ENCODE measurements at places on chromosomes 11 and 22.

DNA sequence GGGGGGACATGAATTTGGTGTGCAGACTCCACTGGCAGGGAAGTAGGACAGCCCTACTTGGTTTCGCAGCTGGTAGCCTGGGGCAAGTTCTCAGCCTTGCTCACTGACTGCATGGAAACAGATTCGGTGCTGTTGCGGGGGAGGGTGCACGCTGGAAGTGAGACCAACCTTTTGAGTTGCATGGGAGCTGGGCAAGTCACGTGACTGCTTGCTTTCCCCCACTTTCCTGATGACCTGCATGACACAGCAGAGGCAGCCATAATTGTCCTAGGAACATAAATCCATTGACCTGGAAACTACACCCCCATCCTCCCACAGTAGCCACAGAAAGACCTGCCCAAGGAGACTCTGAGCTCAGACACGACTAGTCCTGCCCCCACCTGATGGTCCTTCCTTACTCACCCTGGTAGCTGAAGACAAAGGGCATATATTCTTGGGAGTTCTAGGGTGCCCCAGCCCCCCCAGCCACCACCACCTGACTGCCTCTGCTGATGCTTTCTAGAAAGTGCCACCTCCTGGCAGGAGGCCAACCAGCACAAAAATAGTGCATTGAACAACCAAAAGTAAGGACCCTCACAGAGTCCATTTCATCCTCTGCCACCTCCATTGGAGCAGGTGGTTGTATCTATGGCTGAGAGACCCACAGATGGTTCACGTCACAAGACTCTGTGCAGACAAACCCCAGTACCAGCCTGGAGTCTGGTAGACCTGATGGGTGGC, 4.1 kb upstream of the HBG2 start:
- no peak for DNase-seq

- no peak for DNase-seq
These were observed 11.6 kb downstream of the MED19 start for GRCh38 chr11:57700425-57700824.

- DNase-seq = no peak
These were observed 116.4 kb downstream of the TRIM29 start for GRCh38 chr11:120021391-120021953.

DNA sequence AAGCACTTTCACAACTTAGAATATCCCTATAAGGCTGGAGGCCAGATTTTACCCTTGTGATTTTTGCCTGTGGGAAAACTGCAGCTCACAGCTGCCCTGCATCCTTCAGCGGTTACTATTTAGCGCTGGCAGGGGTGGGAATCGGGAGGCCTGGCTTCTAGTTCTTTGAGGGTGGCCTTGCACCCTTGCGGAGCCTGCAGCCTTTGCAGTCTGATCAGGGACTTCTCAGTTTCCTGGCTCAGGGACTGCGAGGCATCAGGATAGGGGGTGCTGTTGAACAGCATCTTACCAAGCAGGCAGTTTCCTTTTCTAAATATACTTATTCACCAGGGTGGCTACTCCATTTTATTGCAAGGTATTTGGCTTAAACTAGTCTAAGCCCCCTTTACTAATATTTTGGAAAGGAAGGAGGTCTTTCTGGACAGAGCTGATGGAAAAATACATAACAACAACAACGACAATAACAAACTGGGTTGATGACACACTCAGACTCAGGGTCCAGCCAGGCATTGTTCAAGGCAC, 2.9 kb upstream of the APOA1 start:
- DNase-seq = no peak

DNA sequence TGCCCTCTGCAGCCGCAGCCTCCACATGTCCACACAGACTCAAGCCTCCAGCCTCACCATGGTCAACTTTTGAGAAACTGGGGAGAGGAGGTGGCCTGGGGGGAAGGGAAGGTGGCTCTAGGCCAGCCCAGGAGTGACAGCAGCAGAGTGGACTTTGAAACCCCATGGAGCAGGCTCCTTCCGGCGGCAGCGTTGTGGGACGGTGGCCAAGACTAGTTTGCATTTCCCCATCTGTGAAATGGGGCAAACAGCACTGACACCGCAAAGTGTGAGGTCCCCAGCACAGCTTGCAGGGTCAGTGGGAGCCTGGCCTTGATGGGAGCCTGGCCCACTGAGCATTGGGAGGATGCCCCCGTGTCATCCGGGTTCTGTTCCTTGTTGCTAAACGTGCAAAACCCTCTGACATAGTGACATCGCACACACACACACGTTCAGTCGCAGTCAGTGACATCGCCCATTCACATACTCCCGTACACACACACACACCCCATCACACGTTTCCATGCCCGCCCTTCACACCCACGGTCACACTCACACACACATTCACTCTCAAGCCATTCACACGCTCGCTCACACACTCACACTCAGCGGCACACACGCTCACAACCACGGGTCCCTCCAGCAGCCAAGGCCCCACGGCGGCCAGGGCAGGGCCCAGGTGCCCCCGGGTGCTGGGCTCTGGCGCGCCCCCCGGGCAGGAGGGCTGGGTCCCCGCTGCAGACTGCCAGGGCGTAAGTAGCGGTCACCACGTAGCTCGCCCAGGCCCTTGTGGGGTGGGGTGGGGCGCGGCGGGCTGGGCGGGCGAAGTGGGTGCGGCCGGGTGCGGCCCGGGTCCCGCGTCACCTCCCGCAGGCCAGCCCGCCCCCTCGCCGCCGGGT, 585 bp downstream of the CYB5R3 start:
- DNase-seq = peak; percentile 12

DNA sequence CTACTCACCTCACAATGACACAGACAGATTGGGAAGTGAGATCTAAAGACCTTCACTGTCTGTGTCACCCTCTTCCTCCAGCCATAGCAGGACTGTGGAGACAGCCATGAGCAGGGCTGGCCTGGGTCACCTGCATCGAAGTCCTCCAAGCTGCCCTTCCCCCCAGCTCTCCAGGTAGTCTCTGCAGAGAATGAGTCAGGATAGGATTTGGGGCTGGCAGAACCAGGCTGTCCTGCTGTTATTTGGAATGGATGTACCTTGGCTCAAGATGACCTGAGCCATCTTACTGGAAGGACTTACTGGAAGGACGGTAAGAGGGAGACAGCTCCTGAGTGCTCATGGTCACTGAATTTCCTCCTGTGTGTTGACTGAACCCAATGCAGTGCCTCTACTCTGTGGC, 29.2 kb downstream of the GGTLC2 start:
- no peak for DNase-seq

- no peak for DNase-seq
These were observed 87.0 kb downstream of the ATXN10 start for GRCh38 chr22:45758603-45759002.

DNA sequence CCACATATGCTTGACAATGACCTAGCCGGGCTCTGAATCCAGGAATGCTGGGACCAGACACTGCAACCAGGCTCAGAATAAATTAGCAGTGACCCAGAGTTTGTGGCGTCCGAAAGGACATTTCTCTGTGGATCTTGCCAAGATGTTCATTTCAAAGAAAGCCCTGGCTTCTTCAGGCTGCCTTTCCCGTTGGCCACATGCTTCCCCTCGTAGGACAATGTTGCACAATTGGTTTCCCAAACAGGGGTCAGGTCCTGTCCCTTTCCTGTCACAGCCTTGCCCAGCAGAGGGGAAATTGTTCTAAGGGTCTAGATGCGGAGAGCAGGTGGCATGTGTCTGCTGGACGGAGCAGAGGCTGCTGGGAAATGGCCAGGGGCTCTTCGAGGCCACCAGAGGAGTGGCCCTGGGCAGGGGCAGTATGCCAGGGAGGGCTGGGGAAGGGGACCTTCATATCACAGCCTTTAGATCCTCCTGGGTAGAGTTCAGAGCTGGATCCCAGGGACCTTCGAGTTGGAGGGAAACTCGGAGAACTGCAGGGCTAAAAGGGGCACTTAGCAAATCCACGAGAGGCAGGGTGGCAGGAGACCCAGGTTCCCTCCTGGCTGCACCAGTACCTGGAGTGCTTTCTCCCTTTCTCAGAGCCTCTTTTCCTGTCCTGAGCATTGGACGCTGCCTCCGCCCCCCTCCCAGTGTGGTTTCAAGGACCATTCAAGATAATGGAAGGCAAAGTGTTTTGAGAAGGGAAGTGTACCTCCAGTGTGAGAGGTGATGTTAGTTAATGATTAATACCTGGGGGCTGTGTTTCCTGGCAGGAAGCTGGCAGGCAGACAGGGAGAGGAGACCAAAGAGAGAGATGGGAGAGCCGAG, 42.3 kb downstream of the C11orf96 start:
- no peak for DNase-seq

DNA sequence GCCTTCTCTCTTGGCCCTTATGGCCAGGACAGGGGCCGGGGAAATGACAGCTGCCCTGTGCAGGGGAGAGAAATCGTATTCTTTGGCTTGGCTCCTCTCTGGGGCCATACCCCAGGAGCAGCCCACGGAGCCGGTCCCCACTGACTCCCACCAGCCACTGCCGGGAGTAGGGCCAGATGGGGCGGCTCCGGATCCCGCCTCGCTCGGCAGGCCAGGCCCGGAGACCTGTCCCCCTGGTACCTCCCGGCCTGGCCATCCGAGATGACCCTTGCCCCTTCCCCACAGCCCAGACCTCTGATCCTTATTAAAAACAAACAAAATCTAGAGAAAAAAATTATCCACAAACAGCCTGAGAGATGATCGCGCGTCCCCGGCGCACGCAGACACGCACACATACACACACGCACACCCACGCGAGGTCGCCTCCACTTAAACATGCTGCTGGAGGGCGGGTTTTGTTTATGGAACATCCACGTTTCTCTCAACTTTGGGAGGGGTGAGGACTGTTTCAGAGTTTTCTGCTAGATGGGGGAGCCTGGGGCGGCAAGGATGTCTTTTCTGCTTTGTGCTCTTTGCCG, 59.1 kb downstream of the IGLL1 start:
- DNase-seq = no peak

GRCh38 chr22:48639896-48640748, 1187.6 kb downstream of the BRD1 start:
- no peak for DNase-seq

DNA sequence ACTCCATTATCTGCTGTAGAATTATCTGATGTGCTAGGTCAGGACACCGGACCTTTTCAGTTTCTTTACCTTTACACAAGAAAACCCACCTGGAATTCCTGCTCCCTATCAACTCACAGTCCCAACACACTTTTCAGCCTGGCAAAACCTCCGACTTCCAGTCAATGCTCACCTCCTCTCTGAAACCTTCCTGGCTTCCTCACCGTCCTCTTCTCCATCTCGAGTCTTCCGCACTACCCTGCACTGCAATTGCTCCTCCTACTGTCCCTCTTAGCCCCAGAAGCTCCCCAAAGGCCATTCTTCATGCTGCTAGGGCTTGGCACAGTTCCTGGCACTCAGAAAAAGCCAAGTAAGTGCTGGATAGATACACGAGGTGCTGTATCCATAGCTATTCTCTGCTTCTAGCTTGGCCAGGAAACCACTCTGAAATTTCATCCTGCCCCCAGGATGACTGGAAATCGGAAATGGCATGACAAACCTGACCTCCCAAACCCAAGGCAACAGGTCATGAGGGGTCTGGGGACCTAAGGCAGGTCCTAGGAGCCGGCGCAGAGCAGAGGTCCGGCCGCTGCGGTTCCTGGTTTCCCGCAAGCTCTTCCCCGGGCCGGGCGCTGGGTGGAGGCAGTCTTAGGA, 702 bp downstream of the SYN3 start:
- no peak for DNase-seq

DNA sequence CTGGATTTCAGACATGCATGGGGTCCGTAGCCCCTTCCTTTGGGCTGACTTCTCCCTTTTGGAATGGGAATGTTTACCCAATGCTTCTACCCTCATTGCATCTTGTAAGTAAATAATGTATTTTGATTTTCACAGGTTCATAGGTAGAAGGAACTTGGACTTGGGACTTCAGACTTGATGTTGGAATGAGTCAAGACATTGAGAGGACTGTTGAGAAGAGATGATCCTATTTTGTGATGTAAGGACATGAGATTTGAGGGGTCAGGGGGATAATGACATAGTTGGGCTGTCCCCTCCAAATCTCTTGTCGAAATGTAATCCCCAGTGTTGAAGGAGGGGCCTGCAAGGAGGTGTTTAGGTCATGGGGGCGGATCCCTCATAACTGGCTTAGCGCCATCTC, 933 bp upstream of the KRTAP5-10 start:
- DNase-seq = no peak

GRCh38 chr11:44835938-44836337, 109.2 kb downstream of the TSPAN18 start:
- no peak for DNase-seq

- no peak for DNase-seq
These were observed 855 bp upstream of the MS4A5 start for GRCh38 chr11:60428517-60428916.

GRCh38 chr11:70297341-70297740, 26.9 kb downstream of the PPFIA1 start:
- DNase-seq = no peak

DNA sequence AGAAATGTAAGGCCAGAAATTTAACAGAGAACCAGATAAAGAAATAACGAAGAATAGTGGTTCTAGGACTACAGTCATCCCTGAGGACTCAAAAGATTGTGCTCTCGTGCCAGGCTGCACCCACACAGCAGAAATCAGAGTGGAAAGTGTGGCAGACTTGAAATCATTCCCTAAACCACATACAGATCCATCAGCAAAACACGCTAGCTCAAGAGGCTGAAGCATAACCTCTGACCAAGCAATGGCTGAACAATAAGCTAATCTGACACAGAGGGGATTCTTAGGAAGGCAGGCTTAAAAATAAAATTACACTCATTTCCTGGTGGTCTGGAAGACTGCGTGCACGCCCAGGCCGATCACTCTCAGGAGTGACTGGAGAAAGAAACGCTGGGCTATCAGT, 19.0 kb downstream of the NCF4 start:
- no peak for DNase-seq

DNA sequence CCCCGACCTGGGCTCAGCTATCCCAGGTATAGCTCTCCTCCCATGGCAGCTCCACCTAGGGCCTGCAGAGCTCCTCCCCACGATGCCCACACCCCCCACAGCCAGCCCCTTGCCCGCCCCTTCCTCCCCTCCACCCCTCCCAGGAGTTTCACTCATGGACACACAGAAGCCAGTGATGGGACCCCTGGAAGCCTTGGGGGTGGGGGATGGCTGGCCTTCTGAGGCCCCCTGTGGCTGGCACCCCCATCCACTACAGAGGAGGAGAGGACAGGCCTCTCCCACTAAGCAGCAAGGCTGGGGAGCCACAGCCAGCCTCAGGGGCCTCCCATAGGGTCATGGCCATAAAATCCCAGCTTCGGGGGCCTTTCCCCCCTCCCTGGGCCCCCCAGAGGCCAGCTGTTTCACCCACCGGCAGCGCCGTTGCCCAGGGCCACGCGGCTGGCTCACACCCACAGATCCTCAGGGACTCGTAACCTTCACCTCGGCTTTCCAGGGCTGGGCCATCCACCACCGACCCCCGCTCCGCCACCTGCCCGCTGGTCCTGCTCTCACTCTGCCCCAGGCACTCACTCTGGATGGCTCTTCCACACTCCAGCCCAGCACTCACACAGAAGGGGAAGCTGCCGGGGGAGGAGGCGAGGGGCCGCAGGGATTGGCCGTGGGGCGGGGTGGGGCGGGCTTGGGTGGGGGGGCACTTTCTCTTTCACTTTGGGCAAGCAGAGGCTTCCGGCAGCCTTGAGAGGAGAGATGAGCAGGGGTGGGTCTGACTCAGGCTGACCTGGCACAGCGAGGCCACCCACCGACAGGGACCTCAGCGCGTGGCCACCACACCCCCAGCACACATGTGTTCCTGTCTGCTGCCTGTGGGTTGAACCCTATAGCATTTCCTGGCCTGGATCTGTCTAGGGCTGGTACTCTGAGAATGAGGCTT, 2.2 kb downstream of the SLC25A22 start:
- peak; percentile 74 for DNase-seq
